ENCODE measurements at places on chromosomes 12 and 14.

GRCh38 chr12:52032446-52032803, 18.8 kb upstream of the NR4A1 start:
- DNase-seq, result no peak

DNA sequence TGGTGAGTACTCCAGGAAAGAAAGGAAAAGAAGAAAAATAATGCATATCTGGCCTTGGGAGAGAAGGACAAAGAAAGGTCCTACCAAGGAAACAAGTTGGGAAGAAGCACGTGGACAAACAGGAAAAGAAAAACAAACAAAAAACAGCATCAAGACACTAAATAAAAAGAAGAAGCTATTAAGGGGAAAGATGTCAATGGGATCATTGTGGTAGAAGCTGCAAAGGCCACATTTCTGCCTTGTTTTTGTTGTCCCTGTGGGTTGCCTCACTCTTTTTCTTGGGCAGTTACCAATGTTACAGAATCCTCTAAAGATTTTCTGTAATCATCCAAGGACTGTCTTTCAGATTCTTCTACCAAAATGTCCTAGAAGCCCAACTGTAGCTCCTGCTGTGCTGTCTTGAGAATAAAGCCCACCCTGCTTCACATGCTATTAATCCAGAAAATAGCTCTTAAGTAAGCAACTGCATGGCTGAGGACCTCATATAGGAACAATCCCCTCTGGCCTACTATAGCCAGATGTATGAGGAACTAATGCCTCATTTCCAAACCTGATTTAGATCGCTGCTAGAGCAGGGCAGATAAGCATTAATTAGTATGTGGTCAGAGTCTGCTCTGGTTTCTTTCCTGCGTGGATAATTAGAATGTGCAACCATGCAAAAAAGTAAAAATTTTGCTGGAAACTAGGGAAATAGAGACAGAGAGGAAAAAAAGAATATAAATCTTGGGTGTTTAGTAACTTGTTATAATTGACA, 10.2 kb upstream of the CPNE8 start:
- no peak for DNase-seq

GRCh38 chr12:57001448-57001906, 4.9 kb downstream of the ZBTB39 start:
- peak; percentile 93 for DNase-seq

DNA sequence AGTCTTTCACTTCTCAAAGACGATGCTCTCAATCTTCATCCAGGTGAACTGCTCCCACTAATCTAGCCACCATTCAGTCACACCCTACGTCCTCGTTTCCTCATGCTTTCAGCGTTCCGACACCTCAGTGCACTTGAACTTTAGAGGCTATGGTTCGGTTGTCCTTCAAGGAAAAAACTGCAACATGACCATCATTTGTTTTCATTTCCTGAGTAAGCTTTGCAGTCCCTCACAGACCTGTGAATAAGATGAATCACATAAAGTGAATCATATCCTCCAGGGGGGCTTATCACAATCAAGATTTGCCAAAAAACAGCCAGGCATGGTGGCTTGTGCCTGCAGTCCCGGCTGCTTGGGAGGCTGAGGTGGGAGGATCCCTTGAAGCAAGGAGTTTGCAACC, 80.2 kb downstream of the TMCC3 start:
- no peak for DNase-seq

DNA sequence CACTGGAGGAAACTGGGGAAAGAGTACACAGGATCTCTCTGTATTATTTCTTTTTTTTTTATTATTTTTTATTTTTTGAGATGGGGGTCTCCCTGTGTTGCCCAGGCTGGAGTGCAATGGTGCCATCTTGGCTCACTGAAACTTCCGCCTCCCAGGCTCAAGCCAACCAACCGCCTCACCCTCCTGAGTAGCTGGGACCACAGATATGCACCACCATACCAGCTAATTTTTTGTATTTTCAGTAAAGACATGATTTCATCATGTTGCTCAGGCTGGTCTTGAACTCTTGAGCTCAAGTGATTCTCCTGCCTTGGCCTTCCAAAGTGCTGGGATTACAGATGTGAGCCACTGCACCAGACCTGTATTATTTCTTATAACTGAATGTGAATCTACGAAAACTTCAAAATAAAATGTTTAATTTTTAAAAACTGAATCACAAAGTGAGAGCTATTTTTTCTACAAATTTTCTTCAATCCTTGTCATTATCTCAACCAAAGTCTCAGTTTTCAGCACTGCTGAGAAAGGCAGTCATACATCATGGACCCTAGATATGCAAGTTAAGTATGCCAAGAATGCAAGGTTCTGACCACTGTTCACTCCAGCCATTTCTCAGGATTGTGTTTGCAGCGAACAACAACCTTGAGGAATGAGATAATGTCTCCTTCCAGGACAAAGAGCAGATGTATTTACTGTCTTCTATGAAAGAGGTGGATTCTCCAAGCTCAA, 2.4 kb downstream of the EAPP start:
- no peak for DNase-seq

- peak; percentile 68 for DNase-seq
Measured at GRCh38 chr14:104130974-104131651, 7.3 kb upstream of the KIF26A start.

GRCh38 chr14:53851394-53852090, 105.1 kb downstream of the BMP4 start:
- DNase-seq, result no peak

DNA sequence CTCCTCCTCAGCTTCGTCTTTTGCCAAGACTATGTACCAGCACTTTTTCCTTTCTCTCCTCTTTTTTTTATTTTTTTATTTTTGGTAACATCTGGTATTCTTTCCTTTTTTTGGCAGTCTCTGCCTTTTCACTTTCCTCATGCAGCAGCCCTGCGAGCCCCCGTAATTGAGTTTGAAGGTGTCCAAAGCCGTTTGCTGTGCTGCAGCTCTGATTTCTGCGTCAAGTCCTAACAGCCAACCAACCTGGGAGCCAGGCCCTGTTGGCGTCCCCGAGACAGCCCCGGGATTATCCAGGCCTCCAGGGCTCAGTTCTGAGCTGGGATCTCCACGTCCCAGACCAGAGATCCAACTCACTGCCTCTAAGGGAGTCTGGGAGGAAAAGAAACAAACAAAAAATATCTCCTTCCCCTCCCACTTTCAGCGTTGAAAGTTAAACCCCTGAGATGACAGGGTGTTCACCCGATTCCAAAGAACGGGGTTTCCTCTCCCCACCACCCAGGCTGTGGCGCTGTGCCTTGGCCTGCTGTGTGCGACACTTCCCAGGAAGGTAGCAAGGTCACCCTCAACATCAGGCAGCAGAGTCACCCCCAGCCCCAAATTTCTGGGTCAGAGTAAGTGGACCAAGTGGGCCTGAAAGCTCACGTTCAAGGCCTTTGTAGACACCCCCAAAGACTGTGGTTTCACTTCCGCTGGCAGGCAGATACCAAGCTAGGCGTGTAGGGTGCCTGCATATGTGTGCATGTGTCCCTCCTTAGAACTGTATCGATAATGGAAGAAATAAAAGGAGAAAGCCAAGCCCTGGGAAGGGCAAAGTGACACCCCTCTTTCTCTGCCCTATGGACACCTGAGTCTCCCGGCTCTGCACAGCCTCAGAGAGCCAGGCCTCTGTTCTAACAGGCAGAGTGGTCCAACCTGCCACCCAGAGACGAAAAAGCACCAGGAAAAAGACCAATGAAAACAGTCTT, 11.1 kb downstream of the BCL11B start:
- DNase-seq, result peak; percentile 91

DNA sequence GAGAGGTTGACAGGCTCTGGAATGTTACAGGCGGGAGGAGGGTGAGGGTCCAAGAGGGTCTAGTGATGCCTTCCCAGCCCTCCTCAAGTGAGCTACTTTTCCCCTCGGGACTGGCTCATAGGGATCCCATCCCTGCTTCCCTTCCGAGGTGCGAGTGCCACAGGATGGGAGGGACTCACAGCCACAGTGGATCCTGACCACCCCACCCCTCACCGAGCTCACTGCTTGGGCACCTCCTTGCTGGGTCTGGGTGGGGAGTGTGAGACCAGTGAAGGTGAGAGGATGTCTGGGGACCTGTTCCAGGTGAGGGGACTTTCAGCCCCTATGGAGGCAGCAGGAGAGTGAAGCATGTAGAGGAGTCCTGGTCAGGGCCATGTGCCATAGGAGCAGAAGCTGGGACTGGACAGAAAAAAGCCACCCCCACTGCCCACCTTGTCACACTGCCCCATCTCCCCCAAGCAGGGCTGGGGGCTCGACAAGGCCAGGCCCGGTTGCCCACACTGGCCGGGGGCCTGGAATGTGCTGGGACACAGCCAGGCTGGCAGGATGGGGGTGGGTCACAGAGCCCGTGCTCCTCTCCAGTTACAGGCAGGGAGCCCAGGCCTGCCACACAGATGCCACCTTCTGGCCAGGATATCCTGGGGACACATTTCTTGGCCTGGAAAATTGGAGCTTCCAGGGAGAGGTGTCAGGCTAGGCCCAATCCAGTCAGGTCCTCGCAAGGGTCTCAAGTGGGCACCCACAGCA, 1.7 kb upstream of the TNS2 start:
- no peak for DNase-seq

DNA sequence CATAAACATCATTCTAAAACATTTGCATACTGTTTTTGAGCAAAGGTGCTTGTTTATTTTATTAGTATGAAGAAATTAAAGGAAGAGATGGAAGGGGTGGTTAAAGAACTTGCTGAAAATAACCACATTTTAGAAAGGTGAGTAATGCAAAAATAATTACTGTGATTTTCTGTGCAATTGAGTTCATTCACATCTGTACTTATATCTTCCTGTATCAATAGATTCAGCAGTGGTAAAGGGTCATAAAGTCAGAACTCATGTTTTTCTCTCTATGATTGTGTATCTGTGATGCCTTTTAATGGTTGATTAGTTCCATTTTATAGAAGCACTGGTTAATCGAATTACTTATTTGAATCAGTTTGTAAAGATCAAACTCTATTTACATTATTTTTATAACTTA, 46.0 kb downstream of the TBK1 start:
- DNase-seq, result no peak

GRCh38 chr12:132124766-132125425, 19.2 kb downstream of the DDX51 start:
- DNase-seq, result no peak

- DNase-seq, result no peak
Measured at GRCh38 chr12:100128512-100128908, 14.2 kb downstream of the BLTP3B start.

GRCh38 chr12:15788233-15789219, 662 bp downstream of the EPS8 start:
- peak; percentile 62 for DNase-seq

DNA sequence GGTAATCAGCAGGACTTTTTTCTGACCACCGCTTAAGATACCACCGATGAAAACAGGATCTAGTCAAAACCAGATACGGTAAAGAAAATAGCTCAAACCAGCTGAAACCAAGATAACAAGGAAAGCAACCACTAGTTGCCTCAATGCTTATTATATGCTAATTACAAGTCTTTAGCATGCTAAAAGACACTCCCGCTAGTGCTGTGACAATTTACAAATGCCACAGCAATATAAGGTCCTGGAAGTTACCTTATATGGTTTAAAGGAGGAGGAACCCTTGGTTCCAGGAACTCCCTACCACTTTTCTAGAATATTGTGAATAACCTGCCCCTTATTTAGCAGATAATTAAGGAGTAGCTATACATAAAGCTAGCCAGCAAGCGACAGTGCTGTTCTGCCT, 976.4 kb upstream of the SEL1L start:
- no peak for DNase-seq

DNA sequence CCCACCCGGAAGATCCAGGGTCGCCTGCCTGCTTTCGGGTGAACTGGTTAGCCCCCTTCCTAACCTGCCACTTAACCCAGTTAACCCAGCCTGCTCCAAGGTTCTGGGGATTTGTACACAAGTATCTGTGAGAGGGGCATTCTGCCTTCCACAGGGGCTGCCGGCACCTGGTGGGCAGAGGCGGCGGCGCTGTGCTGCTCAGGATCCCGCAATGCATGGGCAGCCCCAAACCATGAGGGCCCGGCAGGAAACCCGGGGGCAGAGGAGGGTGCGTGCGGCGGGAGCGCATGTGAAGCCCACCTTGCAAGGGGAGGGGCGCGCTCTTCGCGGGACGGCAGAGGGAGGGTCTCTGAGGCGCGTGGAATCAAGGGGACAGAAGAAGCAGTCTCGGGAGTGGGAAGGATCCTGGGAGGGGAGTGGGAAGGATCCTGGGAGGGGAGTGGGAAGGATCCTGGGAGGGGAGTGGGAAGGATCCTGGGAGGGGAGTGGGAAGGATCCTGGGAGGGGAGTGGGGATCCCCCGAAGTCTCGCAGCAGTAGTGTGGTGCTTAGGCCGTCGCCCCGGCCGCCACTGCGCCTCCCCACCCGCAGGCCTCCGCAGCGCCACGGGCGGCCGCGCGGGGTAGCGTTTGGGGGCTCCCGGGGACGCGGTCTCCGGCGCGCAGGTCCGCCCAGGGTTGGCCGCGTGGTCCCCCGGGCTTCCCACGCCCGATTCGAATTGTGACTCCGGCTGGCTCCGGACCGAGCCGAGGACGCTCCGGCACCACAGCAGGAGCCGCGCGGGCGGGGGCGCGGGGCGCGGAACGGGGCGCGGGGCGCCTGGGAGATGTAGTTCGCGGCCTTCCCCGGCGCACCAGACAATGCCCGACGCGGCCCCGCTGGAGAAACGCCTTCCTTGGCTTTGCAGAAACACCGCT, 4.9 kb upstream of the MTA1 start:
- DNase-seq, result peak; percentile 91

DNA sequence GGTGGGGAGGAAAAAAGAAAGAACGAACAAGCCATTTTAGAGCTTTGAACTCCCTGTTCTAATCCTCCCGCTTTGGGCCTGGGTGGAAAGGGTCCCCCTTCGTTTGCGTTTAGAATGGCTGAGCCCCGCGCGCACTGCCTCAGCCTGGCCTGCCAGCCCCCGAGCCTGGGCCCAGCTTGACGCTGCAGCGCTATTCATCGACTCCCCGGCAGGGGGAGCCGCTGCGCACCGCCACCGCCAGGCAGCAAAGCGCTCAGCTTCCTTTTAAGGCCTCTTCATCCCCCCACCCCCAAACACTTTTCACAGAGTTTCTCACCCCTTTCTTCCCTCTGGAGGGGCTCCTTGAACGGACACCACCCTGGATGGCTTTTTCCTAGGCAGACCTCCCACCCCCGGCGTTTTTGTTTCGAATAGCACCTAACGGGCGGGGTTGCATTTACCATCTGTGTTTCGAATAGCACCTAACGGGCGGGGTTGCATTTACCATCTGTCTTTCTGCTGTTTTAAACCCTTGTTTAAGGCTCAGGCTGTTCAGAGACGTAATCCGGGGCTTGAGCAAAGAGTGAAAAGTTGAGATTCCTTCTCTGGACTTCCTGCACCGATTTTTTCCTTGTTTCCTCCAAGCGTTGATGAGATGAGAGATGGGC, 56.4 kb upstream of the PIWIL1 start:
- peak; percentile 76 for DNase-seq

- DNase-seq, result no peak
Measured at GRCh38 chr14:35159742-35160409, 37.5 kb downstream of the PRORP start.

GRCh38 chr12:33438851-33439586, 600 bp downstream of the SYT10 start:
- DNase-seq, result peak; percentile 54

DNA sequence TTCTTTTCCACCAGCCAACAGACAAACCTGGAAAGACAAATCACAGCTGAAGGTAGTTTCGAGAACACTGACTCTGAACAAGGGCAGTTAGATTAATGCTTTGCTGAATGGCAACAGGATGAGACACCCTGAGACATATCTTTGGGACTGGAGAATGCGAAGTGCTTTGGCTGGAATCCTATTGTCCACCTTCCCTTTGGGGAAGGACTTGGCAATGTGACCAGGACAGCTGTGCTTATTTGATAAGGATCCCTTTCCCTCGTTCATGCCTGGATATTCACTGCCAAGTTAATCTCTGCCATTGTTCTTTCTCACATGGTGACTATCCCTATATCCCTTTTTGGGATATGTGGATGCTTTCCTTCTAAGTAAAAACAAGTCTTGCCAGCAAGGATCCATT, 537.1 kb upstream of the SEL1L start:
- no peak for DNase-seq

- DNase-seq, result no peak
Measured at GRCh38 chr14:96205978-96206360, 1.3 kb downstream of the BDKRB2 start.

Data from activated CD4-positive, alpha-beta T cell treated with anti-CD3 and anti-CD28 coated beads, Interleukin-2, amount 10 ng/mL, durations not matched to agents 24 days and 14 days (primary cell).